ENCODE measurements at places on chromosomes 5 and 9.

DNA sequence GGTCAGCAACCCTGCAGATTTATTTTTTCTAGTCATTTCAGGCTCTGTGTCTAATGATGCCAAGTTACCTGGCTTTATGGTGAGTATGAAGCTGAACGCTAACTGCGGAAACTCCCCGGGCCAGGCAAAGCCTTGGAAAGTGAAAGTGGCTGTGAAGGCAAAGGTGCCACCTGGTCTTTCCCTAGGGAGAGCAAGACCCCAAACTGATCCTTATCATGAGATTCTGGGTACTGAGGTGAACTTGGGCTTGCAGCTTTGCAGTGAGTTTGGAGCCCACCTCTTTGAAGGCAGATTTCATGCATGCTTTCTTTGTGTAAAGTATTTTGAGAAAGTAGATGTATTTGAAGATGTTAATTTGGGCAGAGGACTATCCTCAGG is 63.3 kb downstream of the CARTPT start:
- DNase-seq, result no peak

GRCh38 chr9:80556631-80557030 is 984.9 kb downstream of the TLE4 start:
- no peak for DNase-seq

GRCh38 chr5:158313027-158313732 is 454.2 kb upstream of the CLINT1 start:
- DNase-seq, result no peak

GRCh38 chr5:53430618-53431252 is 49.7 kb upstream of the FST start:
- DNase-seq, result peak; percentile 24

GRCh38 chr5:32315221-32316014 is 2.7 kb upstream of the MTMR12 start:
- no peak for DNase-seq

GRCh38 chr5:141807732-141808131 is 70.5 kb downstream of the PCDH1 start:
- DNase-seq, result no peak

GRCh38 chr5:66553368-66553912 is 42.8 kb upstream of the MAST4 start:
- no peak for DNase-seq

DNA sequence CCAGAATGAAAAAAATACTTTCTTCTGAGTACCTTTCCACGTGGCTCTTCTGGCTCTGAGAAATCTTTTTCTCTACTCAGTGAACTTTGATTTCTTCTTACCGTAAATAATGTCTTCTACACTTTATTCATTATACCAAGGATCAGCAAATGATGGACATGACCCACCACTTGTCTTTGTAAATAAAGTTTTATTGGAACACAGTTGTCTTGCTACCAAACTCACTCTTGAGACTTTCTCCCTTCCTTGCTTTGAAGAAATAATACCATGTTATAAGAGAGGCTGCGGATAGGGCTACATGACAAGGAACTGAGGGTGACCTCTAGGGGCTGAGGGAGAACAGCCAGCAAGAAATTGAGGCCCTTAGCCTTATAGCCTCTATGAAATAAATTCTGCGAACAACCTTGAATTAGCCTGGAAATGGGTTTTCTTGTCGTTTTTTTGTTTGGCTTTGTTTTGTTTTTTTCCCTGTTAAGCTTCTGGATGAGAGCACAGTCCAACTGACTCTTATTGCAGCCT is 212.5 kb downstream of the COMMD10 start:
- DNase-seq, result no peak

DNA sequence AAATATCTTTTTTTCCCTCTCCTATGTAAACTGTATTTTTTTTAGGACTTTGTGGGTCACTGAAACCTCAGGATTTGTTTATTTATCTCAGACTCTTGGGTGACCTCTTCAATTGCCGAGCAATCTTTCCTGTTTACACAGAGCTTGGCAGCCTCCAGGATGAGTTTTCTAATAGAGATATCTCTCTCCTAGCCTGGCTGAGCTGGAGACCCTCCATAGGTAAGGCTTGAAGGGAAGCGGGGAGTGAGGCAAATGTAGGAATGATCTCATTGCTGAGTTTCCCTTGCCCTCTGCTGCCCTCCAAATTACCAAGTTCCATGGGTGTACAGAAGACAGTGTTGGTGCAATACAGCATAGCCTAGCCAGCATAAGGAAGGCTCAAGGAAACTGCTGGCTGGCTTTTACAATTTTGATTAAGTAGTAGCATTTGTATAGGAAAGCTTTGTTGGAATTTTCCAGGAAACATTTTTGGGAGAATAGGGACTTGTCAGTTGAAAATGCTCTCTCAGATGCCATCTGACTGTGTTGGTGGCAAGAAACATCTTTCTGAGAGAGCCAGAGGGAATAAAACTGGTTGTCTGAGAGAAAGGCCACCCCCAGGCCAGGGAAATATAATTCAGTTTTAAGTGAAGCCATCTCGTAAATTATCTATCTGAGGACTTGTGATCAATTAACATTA is 116.0 kb downstream of the NMUR2 start:
- no peak for DNase-seq

- DNase-seq, result no peak
These were observed 7.9 kb downstream of the BTNL9 start for GRCh38 chr5:181047921-181048320.

- no peak for DNase-seq
These were observed 161.0 kb downstream of the PBX3 start for GRCh38 chr9:125908136-125908535.

- peak; percentile 83 for DNase-seq
These were observed 1.0 kb downstream of the MRPS2 start for GRCh38 chr9:135501261-135502167.

- DNase-seq, result no peak
These were observed 71.0 kb downstream of the C5orf15 start for GRCh38 chr5:133897431-133897830.

GRCh38 chr5:138369261-138369660 is 16.8 kb downstream of the KDM3B start:
- DNase-seq, result peak; percentile 57

GRCh38 chr5:17229313-17229712 is 11.9 kb downstream of the BASP1 start:
- DNase-seq, result peak; percentile 67

GRCh38 chr9:6630502-6631206 is 14.9 kb downstream of the GLDC start:
- no peak for DNase-seq

- no peak for DNase-seq
These were observed 284.7 kb downstream of the GABRB2 start for GRCh38 chr5:161261668-161262323.

DNA sequence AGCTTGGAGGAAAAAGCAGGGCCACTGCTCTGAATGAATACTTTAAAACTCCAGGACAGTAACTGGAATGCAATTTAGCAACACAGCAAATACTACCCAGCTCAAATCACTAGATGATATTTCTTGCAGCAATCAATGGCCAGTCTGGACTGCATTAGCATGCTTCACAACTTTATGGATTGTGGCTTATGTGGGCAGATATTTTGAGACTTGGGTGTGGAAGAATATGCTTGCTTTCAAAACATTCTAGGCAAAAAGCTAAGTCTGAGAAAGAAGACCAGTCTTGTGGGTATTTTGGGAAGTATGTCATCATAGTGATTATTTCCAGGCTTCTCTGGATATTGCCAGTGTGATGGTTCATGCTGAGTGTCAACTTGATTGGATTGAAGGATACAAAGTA is 3.1 kb downstream of the RANBP3L start:
- no peak for DNase-seq

GRCh38 chr5:10673017-10673389 is 88.0 kb downstream of the DAP start:
- no peak for DNase-seq

- no peak for DNase-seq
These were observed 93.3 kb downstream of the PARP8 start for GRCh38 chr5:50759526-50760270.

DNA sequence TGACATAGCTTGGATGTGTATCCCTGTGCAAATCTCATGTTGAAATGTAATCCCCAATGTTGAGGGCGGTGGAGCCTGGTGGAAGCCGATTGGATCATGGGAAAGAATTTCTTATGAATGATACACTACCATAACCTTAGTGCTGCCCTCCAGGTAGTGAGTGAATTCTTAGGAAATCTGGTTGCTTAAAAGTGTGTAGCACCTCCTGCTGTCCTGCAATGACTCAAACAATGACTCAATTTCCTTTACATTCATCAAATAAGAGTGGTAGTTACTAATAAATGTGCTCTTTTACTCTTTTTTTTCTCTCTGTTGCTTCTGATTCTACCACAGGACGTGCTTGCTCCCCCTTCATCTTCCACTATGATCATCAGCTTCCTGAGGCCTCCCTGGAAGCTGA is 1696.0 kb upstream of the CDH9 start:
- no peak for DNase-seq

- no peak for DNase-seq
These were observed 4.6 kb upstream of the SAR1B start for GRCh38 chr5:134637116-134637721.

GRCh38 chr5:6728011-6728794 is 15.0 kb downstream of the TENT4A start:
- no peak for DNase-seq

DNA sequence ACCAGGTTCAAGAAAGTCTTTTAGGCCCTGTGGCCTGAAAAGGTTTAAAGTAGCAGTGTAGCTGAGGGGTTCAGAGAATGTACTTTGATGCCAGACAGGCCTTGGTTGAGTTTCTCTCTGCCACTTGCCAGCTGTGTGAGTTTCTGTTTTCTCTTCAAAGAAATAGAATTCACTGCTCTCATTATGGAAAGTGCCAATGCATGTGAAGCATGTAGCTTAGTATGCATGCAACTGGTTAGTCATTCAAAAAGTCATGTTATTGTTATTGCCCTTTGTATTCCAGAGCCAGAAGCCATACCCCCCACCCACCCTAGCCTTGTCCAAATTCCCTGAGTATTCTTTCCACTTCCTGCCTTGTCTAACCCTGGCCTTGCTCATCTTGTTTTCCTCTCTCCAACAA is 101.7 kb downstream of the ADRB2 start:
- no peak for DNase-seq

GRCh38 chr5:98770209-98770910 is 3.1 kb upstream of the RGMB start:
- peak; percentile 73 for DNase-seq

DNA sequence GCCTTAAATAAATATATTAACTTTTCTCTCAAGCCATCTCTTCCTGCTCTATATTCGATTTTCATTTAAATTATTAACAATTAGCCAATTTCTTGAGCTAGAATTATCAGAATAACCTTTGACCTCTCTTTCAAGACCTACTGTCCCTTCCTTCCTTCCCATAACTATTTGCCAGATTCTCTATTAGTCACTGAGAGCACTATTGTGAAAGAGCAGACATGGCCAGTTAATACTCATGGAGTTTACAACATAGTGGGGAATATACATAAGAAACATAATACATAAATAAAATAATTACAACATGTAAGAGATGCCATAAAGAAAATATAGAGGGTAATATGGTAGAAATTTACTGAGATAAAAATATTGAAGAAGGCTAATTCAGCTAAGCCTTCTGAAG is 72.1 kb upstream of the CHD1 start:
- DNase-seq, result peak; percentile 77

DNA sequence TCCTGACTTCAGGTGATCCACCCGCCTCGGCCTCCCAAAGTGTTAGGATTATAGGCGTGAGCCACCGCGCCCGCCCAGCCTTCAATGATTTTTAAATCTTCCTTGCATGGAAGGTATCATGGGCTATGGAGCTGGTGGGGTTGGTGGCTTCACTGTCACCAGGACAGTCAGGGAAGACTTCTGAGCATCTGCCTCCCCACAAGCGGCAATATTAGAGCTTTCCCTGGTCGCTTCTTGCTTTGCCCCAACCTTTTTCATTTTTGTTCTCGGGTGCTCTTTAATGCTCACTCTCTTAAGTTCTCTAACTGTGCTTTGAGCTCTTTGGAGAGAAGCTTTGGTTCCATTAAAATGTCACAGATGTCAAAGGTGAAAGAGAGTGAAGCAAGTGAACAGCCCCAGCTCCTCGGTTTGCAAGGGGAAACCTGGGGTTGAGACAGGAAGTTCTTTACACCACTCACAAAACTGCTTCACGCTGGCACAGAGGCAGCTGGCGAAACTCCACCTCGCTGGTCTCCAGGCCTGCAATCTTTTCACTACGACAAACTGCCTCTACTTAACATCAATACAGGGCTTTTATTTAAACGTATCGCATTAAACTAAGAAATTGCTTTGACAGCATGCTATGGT is 142.5 kb upstream of the RETREG1 start:
- DNase-seq, result no peak

GRCh38 chr5:125584140-125584520 is 837.7 kb upstream of the ZNF608 start:
- DNase-seq, result no peak

DNA sequence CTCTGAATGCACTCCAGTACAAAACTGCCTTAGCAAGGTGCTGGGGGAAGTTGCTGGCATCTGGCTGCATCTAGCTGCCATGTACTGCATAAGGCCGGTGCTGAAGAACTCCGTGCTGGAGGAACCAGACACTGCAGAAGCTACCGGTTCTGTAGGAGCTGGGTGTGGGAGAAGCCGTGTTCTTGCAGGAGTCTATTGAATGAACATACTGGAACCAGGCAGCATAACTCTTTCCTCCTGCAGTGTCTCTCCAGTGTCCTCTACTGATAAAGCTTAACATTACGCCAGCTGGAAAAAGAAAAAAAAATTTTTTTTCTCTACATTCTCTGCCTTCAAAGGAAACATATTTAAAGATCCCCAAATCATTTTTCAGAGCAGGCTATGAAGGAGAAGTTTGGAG is 38.5 kb downstream of the VPS13A start:
- DNase-seq, result no peak

DNA sequence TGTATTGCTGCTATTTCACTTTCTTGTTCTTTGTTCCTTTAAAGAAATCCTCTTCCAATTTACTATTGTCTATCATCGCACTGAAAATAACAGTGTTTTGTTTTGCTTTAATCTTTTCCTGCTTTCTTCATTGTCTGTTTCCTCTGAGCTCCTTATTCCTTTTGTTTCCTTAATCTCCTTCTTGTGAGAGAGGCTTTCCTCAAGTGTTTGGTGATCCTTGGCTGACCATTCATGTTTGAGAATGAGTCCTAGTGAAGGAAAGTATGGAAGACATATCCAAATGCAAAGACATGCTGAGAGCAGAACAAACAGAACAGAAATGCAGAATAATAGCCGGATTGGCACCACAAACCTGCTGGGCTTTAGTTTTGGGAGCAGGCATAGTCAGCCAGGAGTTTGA is 42.0 kb upstream of the ENTREP1 start:
- DNase-seq, result no peak

DNA sequence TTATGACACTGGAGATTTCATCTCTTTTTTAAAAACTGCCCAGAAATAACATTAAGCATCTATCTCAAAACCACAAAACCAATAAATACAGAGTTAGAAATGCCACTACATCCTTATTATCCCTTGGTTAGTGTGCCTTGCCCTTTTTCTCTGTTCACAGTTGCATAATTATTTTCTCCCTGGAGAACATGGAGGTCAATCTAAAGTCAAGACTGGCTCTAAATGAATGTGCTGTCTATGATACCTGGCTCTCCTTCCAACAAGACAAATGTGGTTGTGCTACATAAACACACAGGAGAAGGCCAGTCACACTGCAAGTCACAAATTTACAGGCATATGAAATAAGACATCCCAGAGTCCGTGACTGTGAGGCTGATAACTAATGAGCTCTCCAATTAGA is 2.8 kb downstream of the FBN2 start:
- no peak for DNase-seq

GRCh38 chr5:150574818-150575547 is 65.5 kb upstream of the SYNPO start:
- DNase-seq, result no peak

Measured in suppressor macrophage treated with lipopolysaccharide for 1 hour (primary cell).